Activated CD4-positive, alpha-beta T cell treated with anti-CD3 and anti-CD28 coated beads, Interleukin-2, amount 10 ng/mL, durations not matched to agents 7 days and 5 days (primary cell): ENCODE measurements at places on chromosomes 12 and 14.

GRCh38 chr14:96112032-96112431 lies 72.9 kb downstream of the C14orf132 start:
- no peak for DNase-seq

DNA sequence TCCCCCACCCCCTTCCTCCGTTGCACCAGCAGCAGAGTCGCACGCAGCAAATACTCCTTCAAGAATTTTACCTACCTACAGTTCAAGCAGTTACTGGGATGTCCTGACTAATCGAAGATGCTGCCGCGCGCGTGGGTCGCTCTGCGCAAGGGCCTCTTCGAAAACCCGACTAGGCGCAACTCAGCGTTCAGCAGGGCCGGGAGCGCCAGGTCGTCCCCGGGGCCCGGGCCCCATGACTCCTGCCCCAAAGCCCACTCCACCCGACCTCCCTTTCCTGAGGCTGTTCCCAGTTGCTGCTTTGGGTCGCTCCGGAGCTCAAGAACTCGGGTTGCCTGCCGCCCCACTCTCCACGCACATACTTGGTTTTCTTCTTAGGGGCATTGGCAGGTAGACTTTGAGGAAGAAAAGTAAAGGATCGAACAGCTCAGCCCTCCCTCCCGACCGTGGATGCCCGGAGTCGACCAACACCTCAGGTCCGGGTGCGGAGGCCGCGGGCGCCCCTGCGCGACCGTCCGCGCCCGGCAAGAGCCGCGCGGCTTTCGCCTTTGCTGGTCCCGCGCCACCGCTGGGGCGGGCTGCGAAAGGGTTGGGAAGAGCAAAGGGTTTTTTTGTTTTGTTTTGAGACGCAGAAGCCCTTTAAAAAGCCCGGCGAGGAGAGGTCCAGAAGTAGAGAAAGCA lies 1.9 kb downstream of the BMP4 start:
- DNase-seq: peak; percentile 10

DNA sequence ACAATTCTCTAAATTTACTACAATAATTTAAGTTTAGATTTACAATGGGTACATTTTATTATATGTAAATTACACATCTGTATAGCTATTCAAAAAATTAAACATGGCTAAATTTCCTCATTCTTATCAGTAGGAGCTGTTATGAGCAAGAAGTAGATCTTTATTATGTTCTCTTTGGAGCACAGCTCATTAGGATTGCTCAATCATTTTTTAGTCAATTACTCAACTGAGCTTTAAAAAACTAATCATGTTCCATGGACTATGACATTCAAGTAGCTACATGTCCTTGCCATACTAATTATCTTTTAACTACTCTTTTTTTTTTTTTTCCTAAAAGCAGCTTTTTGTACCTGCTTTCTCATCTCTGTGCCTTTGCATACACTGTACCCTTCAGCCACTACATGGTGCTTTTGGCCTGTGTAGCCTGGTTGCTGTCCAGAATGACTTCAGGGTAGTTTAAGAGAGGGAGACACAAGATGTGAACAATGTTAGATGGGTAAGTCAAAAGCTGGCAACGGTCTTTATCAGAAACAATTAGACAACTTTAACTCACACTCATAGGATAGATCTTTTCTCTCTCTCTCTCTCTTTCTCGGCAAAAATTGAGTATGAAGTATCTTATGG lies 69.0 kb downstream of the SSPN start:
- no peak for DNase-seq

DNA sequence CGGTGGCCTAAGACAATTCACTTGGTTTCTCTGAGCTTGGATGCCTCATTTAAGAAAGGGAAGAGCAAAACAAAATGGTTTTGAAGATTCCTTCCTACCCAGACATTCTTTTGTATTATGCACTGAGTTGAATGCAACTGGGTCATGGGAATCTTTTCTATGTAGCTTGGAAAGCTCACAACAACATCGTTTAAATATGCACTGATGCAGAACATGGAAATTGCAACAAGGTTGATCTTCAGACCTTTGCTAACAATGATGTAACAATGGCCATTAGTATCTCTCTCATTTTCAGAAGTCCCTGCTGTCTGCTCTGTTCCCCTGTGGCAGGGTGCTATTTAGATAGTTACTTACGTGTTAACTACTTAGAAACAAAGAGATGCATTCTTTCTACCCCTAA lies 30.1 kb upstream of the IGF1 start:
- DNase-seq: no peak

- DNase-seq: peak; percentile 71
Observed at GRCh38 chr12:111993292-111994150, 19.4 kb downstream of the TMEM116 start.

DNA sequence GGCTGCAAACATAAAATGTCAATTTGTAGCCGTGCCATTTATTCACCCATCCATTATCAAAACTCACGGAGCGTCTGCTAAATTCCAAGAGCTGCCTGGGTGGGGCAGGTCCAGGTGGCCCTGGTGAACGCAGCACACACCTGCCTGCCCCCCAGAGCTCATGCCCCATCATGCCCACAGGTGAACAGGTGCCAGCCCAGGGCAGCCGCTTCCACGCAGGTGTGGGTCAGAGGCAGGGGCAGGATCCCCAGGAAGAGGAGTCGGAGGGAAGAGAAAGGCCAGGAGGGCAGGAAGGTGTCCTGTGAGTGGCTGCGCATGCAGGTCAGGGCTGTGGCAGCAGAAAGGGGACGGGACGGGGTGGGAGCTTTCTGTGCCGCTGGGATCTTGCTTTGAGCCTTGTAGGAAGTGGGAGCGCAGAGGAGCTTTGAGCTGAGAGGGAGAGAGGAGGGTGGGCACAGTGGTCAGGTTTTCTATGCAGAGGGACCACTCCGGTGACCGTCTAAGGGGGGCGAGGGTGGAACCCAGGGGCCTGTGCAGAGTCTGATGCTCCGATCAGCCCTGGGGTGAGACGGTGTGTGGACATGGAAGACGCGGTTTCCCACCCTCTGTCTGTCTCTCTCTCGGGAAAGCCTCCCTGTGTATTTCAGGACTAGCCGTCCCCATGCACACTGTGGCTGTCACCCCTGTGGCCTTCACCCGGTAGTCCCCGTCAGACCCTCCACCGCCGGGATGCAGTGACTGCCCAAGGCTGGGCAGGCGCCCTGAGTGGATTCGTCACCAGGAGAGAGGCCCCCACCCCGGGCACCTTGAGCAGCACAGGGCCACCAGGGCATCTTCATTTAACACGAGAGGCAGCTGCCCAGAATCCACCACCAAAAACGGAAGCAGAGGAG lies 26.7 kb downstream of the GALNT9 start:
- no peak for DNase-seq

GRCh38 chr14:80762641-80763228 lies 178.8 kb downstream of the CEP128 start:
- no peak for DNase-seq

DNA sequence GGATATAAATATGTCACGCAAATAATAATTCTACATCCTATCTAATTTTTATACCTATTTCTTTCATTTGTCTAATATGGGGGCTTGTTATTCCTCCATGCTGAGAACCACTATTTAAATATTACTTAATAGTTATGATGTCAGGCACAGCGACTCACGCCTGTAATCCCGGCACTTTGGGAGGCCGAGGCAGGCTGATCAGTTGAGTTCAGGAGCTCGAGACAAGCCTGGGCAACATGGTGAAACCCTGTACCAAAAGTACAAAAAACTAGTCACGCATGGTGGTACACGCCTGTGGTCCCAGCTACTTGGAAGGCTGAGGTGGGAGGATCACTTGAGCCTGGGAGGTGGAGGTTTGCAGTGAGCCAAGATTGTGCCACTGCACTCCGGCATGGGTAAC lies 45.2 kb downstream of the GXYLT1 start:
- no peak for DNase-seq

GRCh38 chr12:50742776-50743175 lies 21.1 kb upstream of the ATF1 start:
- DNase-seq: no peak

- no peak for DNase-seq
Observed at GRCh38 chr14:100747021-100747586, 20.4 kb downstream of the DLK1 start.

DNA sequence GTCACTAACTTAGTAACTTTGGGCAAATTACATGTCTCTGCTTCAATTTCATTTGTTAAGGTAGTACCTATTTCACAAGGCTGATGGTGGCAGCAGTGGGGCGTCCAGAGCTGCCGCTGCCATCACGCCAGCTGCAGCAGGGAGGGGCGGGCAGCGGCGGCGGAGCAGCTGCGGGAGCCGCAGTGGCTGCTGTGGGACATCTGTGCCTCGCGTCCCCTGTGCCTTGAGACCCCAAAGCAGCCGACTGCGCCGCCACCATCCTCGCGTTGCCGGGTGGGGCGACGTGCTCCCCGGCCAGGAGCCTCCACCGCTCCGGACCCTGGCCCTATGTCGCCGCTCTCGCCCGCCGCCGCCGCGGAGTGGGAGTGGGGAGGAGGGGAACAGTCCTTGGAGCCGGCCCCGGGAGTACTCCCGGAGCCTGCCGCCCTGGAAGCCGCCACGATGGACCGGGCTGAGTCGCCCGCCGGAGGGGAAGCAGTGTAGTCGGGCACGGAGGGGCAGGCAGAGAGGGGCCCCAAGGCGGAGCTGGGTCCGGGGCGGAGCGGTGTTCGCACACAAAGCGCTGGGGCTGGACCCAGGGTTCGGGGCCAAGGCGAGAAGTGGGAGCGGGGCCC lies 51.4 kb downstream of the A2M start:
- peak; percentile 57 for DNase-seq

DNA sequence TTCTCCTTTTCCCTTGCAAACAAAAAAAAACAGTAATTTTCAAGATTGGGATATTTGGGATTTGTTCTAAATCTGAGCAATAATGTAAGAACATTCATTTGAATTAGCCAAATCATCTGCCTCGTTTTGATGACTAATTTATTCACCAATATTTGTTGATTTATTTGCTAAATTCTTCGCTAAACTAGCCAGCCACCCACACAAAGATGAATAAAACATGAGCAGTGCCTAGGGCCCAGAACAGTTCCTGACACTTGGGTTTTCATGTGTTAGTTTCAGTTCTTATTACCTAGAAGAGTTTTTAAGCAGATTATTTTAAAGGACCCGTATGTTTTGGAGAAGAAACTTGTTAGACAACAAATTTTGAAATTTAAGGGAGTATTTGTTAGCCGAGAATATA lies 1.4 kb downstream of the ETNK1 start:
- peak; percentile 28 for DNase-seq
